T follicular helper cell (primary cell): ENCODE measurements at places on chromosomes 7 and 10.

DNA sequence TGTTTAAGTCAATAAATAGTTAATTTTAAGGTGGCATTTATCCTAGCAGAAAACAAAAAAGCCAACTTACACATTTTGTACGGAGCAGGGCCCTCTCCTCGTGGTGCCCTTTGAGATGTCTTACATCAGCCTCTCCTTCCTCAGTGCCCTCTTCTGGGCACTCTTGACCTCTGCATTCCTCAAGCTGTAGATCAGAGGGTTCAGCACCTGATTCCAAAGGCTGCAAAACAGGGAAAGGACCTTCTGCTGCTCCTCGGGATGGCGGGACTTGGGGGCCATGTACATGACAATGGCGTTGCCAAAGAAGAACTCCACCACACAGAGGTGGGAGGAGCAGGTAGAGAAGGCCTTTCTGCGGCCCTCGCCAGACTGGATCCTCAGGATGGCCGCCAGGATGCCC lies 4.6 kb upstream of the OR2A14 start:
- no peak for DNase-seq

- no peak for DNase-seq
These were observed 628.7 kb downstream of the TYW1 start for GRCh38 chr7:67625257-67625737.

GRCh38 chr7:128209229-128210035 lies 31.6 kb upstream of the LEP start:
- DNase-seq: peak; percentile 52

DNA sequence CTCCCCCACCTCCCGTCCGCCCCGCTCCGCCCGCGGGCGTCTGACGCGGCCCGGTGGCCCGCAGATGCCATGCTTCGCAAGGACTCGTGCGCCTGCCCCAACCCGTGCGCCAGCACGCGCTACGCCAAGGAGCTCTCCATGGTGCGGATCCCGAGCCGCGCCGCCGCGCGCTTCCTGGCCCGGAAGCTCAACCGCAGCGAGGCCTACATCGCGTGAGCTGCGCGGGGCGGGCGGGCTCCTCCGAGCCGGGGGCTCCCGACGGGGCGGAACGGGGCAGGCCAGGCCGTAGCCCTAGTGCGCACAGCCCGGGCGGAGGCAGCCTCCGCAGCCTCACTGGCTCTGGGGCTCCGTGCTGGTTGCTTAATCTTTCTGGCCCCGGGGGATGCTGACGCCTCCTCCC lies 2.8 kb downstream of the ASIC3 start:
- DNase-seq: peak; percentile 49

DNA sequence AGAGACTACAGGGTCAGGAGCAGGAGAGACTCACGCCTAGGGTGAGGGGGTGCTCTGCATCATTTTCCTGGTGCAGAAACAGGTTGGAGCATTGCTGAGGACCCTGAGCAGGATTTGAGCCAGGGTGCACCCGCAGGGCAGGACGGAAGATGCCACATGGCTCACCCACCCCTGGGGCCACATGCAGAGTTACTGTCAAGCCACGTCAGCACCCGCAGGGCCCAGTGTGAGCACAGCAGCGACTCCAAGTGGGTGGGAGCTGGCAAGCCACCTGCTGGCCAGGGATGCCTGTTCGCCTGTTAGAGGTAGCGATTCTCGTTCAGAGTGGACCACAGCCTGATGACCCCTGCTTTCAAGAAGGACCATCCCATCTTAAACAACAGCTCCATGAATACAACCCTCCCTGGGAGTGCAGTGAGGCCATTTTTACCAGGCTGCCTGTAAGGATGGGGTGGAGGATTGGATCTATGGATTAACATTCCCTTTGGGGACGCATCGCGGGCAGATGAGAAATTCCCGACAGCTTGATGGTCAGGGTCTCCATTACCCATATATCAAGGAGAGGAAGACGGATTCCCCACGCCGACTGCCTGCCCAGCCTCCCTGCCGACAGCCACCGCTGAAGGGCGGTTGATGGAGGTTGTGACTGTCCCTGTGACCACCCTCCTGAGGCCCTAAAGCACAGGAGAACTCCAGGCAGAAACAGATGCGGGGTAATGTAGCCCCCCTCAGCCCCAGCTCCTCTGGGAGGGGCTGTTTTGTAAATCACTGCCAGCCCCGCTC lies 101.1 kb upstream of the RET start:
- no peak for DNase-seq

DNA sequence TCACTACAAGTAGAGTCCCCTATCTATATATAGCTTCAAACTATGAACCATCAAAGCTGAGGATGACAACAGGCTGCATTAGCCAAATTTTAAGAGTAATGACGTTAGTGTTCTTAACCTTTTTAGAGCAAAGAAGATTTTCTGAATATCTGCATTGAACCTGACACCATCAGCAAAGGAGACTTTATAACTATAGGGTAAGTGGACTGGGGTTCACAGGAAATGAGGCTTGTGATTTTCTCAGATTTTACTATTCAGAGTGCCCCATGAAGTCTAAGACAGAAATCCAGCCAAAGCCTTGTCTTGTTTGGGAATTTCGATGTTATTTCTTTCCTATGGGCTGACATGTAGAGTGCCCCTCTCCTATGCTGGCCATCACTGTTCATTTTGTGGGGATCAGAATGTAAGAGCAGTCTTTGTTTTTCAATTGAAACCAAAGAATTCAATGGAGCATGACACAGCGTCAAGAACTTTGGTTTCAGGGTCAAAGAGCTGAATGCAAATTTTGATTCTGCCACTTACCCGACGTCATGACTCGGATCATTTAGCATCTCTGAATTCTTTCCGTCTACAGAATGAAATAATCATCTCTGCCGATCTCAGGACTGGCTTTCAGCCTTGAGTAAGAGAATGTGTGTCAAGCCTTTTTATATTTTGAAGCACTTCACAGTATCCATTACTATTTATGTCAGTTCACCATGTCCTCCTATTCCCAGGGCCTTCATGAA lies 52.7 kb downstream of the DENND11 start:
- DNase-seq: no peak

DNA sequence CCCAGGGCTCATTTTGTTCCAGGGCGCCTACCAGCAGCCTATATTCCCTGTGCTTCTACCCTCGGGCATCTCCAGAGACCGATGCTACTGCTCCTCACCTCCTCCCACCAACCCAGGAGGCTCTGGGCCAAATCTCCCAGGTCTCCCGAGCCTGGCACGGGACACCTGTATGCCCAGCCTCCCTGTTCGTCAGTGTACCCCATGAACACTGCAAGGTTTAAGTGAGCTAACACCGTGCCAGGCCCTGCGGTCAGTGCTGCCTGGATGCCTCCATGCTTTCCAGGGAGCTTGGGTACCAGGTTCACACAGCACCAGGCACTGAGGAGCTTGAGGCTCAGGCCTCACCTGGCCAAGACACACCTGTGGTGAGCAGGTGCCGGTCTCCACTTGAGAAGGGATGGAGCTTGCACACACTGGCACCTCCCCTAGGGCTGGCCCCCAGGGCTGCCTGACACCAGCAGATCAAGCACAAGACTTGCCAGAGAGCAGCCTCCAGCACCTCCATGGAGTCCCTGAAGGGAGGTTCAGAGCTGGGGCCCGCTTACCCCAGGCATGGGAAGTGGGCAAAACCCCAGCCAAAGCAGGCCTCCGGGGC lies 80.3 kb downstream of the FAM53B start:
- no peak for DNase-seq

- no peak for DNase-seq
These were observed 180.4 kb downstream of the ADAM12 start for GRCh38 chr10:126207851-126208250.

DNA sequence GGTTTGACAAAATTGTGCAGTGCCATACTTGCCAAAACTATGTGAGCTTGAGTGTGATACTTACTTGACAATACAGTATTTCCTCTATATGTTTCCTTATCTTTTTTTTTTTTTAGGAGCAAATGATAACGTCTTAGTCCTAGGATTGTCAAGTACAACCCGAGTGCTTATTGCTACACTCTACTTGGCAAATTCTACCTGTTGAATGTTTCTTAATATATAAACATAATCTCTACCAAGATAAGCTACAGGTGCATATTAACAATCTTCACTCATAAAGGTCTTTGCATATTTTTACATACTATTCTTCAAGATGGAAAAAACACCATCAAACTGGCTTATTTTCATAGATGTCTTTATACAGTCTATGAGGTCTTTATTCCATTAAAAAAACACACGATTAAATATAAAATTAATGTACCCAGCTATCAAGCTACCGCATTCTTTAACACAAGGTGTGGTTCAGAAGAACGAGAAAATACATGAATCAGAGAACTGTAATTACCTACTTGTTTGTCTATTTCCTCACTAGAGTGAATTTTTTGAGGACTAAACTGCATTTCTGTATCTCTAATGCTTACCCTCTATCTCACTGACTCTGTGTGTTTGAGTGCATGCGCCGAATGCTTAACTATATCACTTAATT lies 76.1 kb upstream of the PDSS1 start:
- DNase-seq: no peak

- DNase-seq: no peak
These were observed 123.3 kb downstream of the PTPN20 start for GRCh38 chr10:47034441-47035051.

- DNase-seq: no peak
These were observed 766.0 kb upstream of the POT1 start for GRCh38 chr7:125695626-125696025.

- DNase-seq: no peak
These were observed 30.6 kb downstream of the PALD1 start for GRCh38 chr10:70508912-70509756.

- DNase-seq: no peak
These were observed 66.5 kb upstream of the PRKG1 start for GRCh38 chr10:51007781-51008180.

DNA sequence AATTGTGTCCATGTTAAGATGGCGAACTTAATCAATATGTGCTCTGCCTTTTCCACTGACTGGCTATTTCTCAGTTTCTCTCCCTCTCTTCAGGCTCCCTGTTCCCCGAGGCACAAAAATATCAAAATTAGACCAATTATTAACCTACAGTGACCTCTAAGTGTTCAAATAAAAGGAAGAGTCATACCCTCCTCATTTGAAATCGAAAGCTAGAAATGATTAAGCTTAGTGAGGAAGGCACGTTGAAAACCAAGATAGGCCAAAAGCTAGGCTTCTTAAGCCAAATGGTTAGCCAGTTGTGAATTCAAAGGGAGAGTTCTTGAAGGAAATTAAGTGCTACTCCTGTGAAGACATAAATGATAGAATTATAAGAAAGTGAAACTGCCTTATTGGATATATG lies 81.1 kb upstream of the MBL2 start:
- DNase-seq: no peak

- no peak for DNase-seq
These were observed 4.2 kb downstream of the CYP26A1 start for GRCh38 chr10:93077860-93078337.

DNA sequence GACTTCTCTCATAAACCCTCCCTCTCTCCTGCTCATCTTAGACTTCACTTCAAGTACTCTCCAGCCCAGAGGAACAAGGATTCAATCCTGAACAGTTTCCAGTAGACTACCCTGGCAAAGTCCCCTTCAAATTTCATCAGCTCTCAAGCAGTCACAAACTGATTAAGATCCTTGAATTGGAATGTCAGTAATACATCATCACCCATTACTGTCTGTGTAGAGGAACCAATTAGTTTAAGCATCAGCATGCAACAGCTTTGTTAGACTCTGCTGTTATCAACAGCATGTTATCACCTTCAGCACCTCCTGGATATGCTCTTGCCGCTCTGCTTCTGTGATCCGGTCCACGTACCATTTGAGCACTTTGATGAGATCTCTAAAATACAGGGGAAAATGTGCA lies 307.0 kb upstream of the IMMP2L start:
- DNase-seq: no peak

DNA sequence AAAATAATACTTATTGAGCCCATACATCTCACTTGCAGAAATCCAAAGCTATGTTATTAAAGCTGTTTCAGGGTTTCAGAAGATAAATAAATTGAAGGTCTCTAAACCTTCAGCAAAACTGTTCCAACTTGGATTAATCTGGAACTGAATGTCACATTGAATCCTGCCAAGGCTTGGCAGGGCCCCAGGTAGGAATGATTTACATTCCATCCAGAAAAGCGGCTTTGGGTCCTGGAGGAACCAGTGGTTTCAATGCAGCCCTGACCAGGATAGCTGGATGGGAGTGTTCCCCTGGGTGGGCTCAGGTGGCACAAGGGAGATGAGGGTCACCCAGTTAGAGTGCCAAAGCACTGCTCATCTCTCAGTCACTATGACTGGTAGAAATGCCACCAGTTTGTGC lies 37.0 kb upstream of the TMEM72 start:
- DNase-seq: no peak

GRCh38 chr7:117997862-117998825 lies 124.9 kb upstream of the CTTNBP2 start:
- DNase-seq: no peak

GRCh38 chr7:5636914-5637313 lies 144.5 kb downstream of the RNF216 start:
- DNase-seq: no peak

GRCh38 chr10:71545001-71545400 lies 148.3 kb downstream of the CDH23 start:
- DNase-seq: no peak

DNA sequence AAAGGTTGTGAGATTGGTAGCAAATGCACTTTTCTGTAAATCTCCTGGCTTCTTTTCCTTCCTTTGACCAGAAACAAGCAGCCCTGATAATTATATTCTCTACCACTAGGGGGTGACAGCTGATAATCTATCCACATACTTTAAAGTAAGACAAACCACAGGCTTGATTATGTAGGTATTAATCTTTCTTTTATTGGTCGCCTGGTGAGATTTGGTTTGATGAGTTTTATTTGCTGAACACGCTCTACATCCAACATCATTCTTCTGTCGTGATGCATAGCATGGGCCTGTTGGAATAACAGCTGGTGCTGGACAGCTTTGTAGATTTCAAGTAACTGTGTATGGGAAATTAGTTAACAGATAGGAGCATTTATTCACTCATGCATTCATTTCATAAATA lies 63.5 kb downstream of the ZNF365 start:
- DNase-seq: no peak

GRCh38 chr7:24069751-24070150 lies 214.2 kb upstream of the NPY start:
- DNase-seq: no peak

- no peak for DNase-seq
These were observed 6.7 kb upstream of the PAXIP1 start for GRCh38 chr7:155009570-155010157.

GRCh38 chr7:144063710-144064109 lies 5.9 kb upstream of the OR2A25 start:
- no peak for DNase-seq
